NCI-H187 (cell line): ENCODE measurements at places on chromosomes 2 and 18.

DNA sequence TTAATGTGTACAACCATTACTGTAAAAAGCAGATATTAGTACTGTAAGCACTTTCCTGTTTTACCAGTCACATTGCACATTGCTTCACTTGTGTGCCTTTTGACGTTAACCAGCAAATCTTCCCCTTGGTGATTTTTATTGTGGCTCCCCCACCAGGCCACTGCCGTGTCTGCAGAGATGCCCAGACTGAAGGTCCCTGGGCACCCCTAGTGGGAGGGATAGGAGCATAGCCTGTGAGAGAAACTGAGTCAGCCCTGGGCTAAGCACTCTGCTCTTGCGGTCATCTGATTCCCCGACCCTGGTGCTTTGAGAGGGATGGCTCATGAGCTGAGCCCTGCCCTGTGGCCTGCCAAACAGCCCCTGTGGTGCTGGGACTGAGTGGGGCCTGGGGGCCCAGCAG lies 73.4 kb downstream of the INPP4A start:
- no peak for DNase-seq

DNA sequence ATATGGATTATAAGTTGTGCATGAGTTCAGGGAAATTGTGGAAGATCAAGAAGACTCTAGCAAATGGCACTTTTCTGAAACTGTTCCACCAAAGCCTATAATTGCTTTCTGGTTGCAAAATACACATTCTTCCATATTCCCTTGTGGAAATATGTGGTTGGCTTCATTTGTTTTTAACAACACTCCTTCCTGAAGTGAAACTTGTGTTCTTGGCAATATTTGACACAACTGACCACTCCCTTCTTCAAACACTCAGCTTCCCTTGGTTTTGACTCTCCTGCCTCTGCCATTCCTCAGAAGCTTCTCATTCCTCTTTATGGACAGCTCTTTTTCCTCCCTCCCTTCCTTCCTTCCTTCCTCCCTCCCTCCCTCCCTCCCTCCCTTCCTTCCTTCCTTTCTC lies 192.3 kb downstream of the PMAIP1 start:
- DNase-seq: no peak

GRCh38 chr2:135570884-135571283 lies 39.6 kb downstream of the R3HDM1 start:
- no peak for DNase-seq

DNA sequence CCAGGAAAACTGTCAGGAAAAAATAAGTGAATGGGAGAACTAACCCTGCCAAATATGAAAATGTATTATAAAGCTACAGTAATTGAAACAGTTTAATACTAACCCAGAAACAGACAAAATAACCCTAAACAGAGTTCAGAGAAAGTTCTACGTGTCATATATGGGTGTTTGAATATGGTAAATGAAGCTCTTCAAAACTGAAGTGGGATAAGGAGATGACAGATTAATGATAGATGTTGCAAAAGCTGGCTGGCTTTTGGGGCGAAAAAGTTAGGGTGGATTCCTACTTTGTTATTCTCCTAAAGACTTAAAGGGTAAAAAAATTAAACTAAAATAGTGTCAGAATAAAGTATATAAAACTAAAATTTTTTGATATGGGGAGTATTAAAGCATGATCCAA lies 101.8 kb upstream of the ARL5A start:
- DNase-seq: no peak

GRCh38 chr2:239540174-239540573 lies 139.4 kb upstream of the HDAC4 start:
- no peak for DNase-seq

DNA sequence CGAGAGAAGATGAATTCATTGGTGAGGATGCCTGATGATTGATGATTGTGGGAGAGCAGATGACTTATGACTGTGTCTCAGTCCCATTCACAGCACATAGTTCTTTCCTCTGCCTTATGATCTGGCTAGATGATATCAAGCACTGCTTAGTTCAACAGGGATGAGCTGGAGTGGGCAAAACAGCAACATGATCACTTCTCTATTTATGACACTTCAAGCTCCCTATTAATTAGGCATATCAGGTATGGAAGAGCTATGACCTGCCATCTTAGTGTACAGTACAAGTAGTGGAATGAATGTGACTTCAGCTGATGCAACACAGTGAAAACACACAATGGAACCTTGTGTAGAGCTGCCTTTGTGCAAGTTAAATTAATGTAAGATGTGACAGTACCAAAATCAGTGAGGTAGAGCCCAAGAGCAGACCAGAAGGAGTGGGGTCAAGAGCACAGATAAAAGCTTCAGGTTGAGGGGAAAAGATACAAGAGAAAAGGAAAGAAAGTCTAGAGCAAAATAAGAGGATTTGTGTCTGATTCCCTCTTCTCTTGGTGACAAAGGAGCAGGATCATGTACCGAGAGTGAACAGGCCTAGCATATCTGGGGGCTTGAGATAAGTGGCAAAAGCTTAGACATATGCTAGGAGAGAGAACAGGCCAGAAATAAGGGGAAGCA lies 93.0 kb upstream of the MYO3B start:
- no peak for DNase-seq

- DNase-seq: no peak
Observed at GRCh38 chr2:150759106-150759505, 271.6 kb upstream of the RND3 start.

DNA sequence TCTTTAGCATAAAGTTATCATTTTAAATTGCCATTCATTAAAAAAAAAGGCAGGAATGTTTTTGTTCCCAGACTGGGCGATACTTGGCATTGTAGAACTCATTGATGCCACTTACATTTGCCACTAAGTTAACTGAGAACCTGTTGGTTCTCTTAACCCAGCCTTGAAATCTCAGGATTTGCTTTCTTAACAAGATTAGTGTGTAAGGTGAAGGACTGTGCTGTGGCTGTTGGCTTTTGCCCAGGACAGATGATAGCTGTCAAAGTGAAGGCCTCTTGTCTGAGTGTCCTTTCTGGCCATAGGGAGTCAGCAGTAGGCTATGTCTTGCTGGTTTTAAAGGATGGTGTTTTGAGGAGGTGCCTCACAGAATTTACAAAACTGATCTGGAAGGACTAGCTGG lies 2.6 kb downstream of the DPYSL5 start:
- no peak for DNase-seq

DNA sequence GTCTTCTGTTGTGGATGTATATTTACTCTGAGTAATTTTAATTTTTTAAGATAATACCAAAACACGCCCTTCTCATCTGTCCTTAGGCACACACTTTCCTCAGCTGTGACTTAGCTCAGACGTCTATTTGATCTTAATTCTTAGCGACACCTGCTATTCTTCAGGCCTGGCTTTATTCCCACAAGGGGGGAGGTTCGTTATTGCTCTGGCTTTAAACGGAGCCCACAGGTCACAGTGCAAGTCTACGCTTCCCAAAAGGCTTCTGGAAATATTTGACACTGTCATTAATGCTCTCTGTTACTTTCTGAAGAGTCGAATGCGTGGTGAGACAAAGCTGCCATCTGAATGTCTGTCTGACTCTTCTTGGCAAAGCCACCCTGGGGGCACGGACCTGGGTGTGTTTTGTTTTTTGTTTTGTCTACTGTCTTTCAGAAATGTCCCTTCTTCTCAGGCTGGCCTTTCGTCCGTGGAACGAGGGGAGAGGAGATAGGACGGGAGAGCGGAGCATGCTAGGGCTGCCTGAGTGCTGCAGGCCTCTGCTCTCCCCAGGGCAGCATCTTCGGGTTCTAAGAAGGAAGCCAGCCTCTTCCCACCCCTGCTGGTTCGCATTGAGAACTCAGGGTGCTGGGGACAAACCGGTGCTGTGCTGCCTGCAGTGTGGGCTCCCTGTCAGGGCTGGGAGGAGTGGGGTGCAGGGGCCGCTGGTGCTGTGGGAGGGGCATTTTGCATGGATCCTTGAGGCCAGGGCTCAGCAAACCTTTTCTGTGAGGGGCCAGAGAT lies 61.9 kb downstream of the ASAP2 start:
- no peak for DNase-seq

DNA sequence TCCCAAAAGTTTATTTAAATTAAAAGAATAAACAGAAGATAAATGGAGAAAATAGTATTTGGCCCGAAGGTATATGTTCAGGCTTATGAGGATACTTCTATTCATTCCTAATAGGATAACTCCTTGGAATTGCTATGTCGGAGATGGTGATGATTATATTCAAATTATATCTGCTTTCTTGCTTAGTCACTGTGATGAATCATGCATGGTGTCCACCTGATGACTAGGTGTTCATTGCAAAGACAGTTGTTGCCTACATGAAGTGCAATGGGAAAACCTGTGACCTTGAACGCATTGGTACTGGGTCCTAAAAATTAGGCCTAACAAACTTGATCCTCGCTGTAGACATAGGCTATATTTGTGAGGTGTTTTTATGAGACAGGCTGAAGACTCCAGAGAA lies 617.3 kb upstream of the ZEB2 start:
- DNase-seq: no peak

- DNase-seq: no peak
Observed at GRCh38 chr18:71020342-71021029, 731.6 kb downstream of the SOCS6 start.

- DNase-seq: no peak
Observed at GRCh38 chr18:48044944-48045343, 114.5 kb upstream of the SMAD2 start.

DNA sequence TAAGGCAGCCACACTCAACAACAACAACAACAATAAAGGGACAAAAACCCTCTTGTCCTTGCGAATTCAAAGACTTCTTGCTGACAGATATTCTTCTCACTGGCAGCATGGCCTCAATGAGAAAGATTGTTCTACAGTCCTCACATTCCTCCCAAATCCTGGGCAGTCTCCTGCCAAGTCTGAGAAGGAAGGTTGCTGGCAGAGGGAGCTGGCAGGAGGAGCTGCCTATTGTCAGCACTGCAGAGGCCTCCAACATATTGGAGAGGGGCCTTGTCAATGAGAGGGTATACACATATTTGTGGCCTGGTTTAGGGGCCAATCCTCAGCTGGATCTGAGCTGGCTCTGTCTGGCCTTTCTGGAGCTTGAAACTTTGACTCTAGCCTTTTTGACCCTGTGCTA lies 63.5 kb downstream of the LAMA3 start:
- no peak for DNase-seq

DNA sequence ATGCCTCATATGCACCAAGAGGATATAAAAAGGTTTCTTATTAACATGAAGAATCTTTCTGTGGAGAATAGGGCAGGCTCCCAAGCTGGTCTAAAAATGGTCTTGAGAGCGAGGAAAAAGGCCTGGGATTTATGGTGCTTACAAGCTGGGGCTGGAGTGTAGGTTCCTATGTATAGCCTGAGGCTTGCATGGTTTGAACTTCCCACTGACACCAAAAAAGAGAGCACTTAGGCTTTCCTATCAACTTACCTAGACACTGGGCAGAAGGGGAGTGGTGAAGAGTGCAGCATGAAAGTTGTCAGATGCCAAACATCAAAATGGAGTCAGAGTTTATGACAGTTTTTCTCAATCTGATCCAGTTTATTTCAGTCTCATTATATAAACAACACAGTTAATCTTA lies 784.6 kb downstream of the LRRTM4 start:
- no peak for DNase-seq

DNA sequence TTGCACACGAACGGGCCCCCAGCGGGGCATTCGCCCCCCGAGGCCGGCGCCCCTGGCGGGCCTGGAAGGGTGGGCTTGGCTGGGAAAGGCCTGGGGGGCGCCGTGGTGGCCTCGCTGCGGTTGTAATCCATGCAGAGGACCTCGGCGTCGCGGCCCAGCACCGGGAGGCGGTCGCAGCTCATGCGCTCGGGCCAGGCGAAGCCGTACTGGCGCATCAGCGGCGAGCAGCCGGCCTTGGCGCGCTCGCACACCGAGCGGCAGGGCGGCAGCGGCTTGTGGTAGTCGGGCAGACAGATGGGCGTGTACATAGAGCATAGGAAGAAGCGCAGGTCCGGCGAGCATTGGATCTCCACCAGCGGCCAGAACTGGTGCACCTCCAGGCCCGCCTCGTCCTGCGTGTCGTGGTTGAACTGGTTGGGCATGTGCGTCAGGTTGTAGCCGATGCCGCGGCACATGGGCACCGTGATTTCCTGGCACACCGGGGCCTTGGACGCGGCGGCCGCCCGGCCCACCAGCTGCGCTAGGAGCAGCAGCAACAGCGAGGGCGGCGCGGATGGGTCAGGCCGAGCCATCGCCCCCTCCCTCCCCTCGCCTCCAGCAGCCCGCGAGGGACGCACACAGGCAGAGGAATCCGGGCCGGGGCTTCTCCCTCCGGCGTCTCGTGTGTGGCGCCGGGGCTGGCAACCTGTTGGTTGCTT lies 1.4 kb downstream of the FZD5 start:
- no peak for DNase-seq

GRCh38 chr2:38771632-38772031 lies 6.4 kb upstream of the GEMIN6 start:
- DNase-seq: no peak

GRCh38 chr2:38156436-38156835 lies 80.5 kb upstream of the CYP1B1 start:
- DNase-seq: no peak

- DNase-seq: no peak
Observed at GRCh38 chr2:54041135-54041534, 70.3 kb upstream of the PSME4 start.

GRCh38 chr18:48919547-48919946 lies 31.2 kb downstream of the SMAD7 start:
- DNase-seq: no peak

DNA sequence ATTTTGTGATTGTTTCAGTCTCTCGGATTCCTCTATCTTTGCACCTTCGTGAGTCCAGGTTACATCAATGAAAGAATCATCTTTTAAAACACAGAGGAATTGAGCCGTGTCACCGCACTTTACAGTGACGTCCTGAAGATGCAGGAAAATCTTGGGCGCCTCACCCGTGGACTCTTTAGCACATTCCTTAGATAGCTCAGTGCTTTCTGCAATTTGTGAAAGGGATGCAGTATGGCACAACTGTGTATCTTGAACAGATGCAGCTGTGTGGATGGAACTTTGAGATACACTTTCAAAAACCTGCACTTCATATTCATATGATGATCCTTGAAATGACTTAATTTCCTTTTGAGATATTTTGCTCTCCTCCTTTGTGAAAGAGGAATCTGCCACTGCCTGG lies 50.9 kb downstream of the TTN start:
- DNase-seq: no peak

- DNase-seq: no peak
Observed at GRCh38 chr18:49112031-49112430, 161.3 kb upstream of the SMAD7 start.

GRCh38 chr2:128145651-128146050 lies 54.7 kb downstream of the UGGT1 start:
- DNase-seq: no peak

- no peak for DNase-seq
Observed at GRCh38 chr2:57536535-57537231, 509.9 kb upstream of the VRK2 start.

- no peak for DNase-seq
Observed at GRCh38 chr2:217714287-217714751, 288.5 kb downstream of the TNS1 start.

GRCh38 chr2:240064898-240065297 lies 11.6 kb upstream of the OR6B3 start:
- no peak for DNase-seq

DNA sequence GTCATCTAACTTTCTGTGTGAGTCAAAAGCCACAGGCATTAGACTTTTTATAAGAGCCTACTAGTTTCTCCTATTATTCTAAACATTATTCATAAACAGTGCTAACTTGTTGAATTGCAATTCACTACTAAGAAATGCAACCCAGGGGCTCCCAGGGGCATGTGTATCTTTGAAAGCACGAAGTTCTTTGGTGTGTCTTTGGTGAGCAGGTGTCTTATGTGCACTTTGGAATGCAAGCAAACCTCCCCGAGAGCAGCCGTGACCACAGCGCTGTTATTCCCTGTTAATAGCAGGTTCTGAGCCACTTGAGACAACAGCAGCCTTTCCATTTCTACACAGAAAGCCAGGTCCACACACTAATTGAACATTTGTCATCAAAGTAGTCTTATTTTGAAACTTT lies 123.5 kb downstream of the PRKRA start:
- DNase-seq: peak; percentile 65

GRCh38 chr18:10482985-10483949 lies 28.8 kb downstream of the APCDD1 start:
- DNase-seq: no peak
